CD4-positive, alpha-beta memory T cell (primary cell): ENCODE measurements at places on chromosomes 2 and 18. TPM values are rescaled to one million over a fixed set of nuclear protein-coding genes. Genes with fewer than 3 reads are reported as not detected.

The CAB39 gene
- 115 TPM for total RNA-seq

The MBP gene
- total RNA-seq, result 179 TPM

GRCh38 chr2:175414882-175415487 lies 233.5 kb upstream of the ATP5MC3 start:
- no peaks in the 10 kb centered on the region for H3K27me3 ChIP-seq
- no peak for DNase-seq
- H3K4me1 ChIP-seq, result no peaks in the 10 kb centered on the region
- no peak overlapping the region for H3K4me3 ChIP-seq
- H3K27ac ChIP-seq, result no peak overlapping the region
- H3K36me3 ChIP-seq, result no peaks in the 10 kb centered on the region

- peaks cover 8% of the 10 kb centered on the region for H3K4me1 ChIP-seq
- no peak overlapping the region for H3K4me3 ChIP-seq
- no peaks in the 10 kb centered on the region for H3K27me3 ChIP-seq
- H3K36me3 ChIP-seq, result no peaks in the 10 kb centered on the region
- no peak for DNase-seq
Measured at GRCh38 chr2:111662039-111662770, 221.8 kb downstream of the ANAPC1 start.

- no peaks in the 10 kb centered on the region for H3K36me3 ChIP-seq
- H3K27me3 ChIP-seq, result no peaks in the 10 kb centered on the region
- peak; percentile 36 for DNase-seq
- H3K4me3 ChIP-seq, result peak overlapping the region; percentile 11
- peaks cover 67% of the 10 kb centered on the region for H3K4me1 ChIP-seq
Measured at GRCh38 chr18:79399275-79400081, 3.7 kb downstream of the NFATC1 start.
